Nucleus accumbens (tissue), 56 donors: ENCODE measurements at places on chromosomes 1 and 21.

- no peak for DNase-seq
Measured at GRCh38 chr1:163730411-163730821, 408.7 kb downstream of the NUF2 start.

GRCh38 chr1:67084765-67085318 is 30.9 kb upstream of the SLC35D1 start:
- DNase-seq, result no peak

DNA sequence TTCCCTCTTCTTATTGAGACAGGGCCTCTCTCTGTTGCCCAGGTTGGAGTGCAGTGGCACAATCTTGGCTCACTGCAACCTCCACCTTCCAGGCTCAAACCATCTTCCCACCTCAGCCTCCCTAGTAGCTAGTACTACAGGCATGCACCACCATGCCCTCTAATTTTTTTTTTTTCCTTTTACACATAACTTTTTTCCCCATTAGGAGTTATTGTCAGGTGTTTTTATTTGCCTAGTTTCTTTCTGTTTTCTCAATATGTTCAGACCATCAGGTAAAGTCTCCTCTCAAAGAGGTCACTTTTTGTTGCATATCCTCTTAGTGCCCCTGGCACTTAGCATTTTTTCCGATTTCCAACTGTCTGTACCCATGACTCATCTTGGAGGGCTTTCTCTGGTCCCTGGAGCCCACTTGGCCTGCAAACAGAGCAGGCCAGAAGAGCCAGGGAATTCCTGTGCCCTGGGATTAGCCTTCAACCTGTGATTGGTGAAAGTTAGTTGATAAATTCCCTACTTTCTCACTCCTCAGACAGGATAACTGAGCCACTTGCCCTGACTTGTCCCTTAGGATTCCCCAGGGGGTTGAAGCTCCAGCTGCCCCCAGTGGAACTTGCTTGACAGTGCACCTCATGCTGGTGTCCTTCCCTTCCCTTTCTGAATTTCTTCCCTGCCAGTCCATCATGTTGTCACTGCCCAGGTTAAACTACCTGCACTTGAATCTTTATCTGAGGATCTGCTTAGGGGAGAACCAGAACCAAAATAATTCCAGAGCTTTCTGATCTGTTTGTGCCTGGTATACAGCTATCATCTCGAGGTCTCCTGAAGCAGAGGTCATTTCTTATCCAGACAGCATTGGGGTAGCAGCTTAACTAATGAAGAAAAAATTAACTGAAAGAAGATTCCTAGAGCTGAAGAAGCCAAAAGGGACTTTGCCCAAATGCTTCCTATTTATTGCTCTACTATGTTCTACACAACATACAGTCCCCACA is 2.4 kb downstream of the NTPCR start:
- DNase-seq, result no peak

DNA sequence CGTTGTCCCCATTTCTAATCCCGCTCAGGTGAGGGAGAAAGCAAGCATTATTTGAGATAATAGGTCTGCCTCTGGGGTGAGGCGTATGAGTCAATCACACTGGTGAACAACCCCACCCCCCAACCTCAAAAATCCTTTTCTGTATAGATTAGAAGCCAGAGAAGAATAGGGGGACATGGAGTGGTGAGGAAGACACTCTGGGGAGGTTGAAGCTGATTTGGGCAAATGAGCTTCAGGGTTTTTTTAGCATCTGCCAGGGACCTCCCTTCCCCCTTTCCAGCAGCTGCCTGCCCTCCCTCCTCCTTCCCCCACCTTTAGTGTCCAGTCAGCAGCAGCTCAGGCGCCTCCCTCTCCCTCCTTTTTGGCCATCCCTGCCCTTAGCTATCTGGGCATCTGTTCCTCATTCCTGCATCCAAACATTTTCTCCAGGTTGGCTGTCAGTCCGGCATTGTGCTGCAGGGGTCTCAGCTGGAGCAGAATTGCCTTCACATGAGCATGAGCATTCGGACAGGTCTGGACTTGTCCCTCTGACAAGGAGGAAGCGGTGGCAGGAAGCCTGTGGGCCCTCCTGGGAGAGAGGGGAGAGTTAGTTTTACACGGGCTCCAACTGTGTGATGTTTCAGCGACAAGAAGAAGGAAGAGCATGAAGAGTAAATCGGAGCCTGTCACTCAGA is 30.8 kb upstream of the PTGFRN start:
- no peak for DNase-seq

- DNase-seq, result no peak
Measured at GRCh38 chr21:17759511-17760178, 59.5 kb downstream of the C21orf91 start.

DNA sequence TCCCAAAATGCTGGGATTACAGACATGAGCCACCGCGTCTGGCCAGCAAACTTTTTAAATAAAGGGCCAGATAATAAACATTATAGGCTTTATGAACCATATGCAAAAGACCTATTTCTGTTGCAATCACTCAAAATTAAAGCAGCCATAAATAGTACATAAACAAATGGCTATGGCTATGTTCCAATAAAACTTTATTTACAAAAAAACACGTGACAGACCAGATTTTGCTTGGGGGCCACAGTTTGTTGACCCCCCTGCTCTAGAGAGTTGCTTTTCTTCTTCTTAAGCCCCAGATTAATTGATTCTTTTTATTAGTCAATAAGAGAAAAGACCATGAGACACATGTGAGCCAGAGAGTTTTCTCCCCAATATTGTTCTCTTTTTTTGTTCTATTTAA is 138.3 kb downstream of the MACF1 start:
- DNase-seq, result no peak

- DNase-seq, result no peak
Measured at GRCh38 chr1:198637157-198637556, 1.7 kb upstream of the PTPRC start.

- DNase-seq, result peak; percentile 9
Measured at GRCh38 chr1:247337250-247337746, 5.6 kb upstream of the ZNF496 start.

GRCh38 chr1:212699104-212699624 is 476 bp downstream of the BATF3 start:
- no peak for DNase-seq

DNA sequence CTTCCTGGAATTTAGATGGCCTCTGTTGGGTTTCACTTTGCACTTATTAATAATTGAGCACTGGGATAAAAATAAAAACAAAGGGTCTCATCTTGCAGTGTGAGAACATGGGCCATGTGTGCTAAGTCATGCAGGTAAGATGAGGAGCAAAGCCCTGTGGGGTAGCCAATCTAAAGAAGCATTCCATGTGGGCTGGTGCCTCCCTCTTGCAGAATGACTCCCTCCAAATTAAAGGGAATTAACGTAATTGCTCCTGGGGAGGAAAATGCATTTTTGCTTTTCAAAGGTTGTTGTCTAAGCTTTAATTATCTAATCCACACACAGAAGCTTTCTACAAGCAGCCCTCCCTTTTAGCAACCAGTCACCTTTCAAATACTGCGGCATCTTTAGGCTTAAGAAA is 69.8 kb downstream of the CDC14A start:
- DNase-seq, result no peak

- no peak for DNase-seq
Measured at GRCh38 chr1:8423692-8424538, 106.0 kb downstream of the SLC45A1 start.

- DNase-seq, result no peak
Measured at GRCh38 chr1:3067301-3067670, 1.7 kb upstream of the PRDM16 start.

DNA sequence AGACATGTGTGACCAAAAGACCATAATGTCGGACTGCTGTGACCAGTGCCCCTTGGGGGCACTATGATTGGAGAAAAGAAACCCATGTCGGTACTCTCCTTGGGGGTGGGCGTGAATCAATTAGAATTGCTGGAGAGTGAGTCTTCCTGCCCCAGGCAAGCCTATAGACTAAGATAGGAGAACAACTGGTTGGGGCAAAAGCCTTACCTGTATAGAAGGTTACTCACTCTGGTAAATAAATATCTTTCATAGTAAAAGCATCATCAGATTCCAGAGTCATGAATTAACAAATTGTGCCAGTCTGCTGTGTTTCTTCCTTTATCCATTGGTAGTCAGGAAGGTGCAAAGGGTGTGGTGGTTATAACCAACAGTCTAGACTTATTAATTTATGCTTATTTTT is 2.9 kb upstream of the PTGFRN start:
- no peak for DNase-seq

GRCh38 chr1:193338194-193338593 is 151.8 kb upstream of the B3GALT2 start:
- DNase-seq, result no peak

DNA sequence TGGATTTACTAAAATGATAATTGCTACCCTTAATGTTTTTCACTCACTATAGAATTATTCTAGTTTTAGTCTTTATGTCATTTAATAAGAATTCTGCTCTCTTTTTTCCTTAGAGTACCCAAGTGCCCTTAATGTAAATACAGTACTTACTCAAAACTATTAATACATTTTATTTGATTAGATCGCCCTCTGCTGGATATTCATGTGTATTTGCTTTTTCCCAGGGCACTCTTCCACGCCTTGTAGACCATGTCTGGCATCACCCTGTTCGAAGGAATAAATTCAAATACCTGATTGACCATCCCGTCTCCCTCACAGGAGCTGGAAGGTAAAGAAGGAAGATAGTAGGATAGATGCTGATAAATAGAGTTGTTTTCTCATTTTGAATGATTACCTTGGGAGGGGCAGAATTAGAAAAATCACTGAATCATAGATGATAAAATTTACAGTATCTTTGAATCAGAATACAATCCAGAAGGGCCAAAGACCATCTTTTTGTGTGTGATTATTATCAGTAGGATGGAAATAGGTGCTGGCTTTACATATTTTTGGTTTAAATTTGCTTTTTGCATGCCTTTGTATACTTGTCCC is 4.1 kb downstream of the AXDND1 start:
- no peak for DNase-seq

- DNase-seq, result no peak
Measured at GRCh38 chr1:232555494-232556210, 74.3 kb downstream of the SIPA1L2 start.

DNA sequence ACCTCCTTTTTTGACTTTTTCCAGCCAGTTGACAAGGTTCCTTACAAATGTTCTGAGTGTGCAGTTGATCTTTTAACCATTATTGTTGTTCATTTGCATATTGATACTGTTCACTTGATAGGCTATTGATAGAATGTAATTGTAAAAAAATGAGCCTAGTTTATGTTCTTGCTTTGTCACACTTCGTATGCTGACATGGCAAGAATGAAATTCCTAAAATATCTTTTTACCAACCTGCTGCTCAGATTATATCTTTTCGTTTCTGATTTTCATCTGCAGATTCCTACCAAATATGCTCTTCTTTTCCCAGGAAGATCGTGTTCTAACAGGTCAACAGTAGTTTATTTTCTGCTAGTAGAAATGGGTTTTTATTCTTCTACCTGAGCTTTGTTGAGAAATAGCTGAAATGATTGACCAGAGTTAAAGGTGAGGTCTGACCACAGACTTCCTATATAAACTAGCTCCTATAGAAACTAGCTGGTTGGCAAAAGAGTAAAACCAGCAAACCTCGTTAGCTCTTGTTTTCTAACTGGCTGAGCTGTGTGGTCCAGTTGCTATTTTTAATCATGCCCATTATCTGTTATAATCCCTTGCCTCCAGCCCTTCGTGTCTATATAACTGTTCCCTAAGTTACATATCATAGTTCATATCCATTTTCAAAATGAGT is 174.8 kb downstream of the HS2ST1 start:
- DNase-seq, result no peak

GRCh38 chr1:147851149-147851548 is 51.4 kb upstream of the GJA8 start:
- DNase-seq, result no peak

GRCh38 chr1:27544834-27545233 is 54.9 kb upstream of the WASF2 start:
- DNase-seq, result no peak

GRCh38 chr1:71743862-71744261 is 538.5 kb downstream of the NEGR1 start:
- no peak for DNase-seq

- no peak for DNase-seq
Measured at GRCh38 chr1:221873673-221874072, 131.8 kb upstream of the DUSP10 start.

DNA sequence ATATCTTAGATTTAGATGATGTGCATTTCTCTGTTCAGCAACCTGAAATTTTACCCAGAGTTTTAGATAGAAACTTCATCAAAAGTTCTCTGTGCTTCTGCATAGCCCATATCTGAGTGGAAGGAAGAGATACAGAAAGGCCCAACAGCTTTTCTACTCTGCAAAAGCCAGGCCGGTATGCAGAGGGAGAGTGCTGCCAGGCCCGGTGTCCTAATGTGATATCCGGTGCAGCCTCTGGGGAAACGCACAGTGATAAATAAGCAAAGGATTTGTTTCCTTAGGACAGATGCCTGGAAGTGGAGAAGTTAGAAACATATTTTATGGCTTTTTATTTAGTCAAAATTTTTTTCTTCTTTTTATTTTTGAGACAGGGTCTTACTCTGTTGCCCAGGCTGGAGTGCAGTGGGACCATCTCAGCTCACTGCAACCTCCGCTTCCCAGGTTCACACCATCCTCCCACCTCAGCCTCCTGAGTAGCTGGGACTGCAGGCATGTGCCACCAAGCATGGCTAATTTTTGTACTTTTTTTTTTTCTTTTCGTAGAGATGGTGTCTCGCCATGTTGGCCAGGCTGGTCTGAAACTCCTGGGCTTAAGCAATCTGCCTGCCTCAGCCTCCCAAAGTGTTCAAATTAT is 145.8 kb downstream of the PATJ start:
- DNase-seq, result no peak

DNA sequence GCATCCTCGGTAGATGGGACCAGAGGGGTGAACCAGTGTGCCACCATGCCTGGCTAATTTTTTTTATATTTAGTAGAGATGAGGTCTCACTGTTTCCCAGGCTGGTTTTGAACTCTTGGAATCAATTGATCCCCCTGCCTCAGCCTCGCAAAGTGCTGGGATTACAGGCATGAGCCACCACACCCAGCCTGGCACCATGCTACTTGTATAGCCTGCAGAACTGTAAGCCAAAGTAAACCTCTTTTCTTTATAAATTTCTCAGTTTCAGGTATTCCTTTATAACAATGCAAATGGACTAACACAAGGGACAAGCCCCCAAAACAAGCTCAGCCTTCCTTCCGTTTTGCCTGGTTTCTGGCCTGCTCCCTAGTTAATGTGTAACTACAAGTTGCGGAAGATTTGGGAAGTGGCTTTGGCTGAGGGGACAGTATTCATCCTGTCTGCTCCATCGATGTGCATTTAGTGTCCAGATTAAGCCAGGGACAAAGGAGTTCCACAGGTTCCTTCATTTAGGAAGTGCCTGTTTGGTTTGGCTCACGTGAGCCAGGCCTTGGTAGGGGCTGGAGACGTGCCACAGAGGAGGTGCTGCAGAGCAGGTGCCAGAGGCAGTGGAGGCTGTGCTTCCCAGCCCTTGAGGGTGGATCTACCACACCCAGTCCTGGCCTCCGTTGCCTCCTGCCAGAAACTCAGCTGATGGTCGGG is 4.4 kb downstream of the AVPR1B start:
- DNase-seq, result no peak
